Mucosa of gallbladder (tissue), 1 donor: ENCODE measurements at places on chromosomes 11 and 22. TPM values are rescaled to one million over a fixed set of nuclear protein-coding genes. Genes with fewer than 3 reads are reported as not detected.

DNA sequence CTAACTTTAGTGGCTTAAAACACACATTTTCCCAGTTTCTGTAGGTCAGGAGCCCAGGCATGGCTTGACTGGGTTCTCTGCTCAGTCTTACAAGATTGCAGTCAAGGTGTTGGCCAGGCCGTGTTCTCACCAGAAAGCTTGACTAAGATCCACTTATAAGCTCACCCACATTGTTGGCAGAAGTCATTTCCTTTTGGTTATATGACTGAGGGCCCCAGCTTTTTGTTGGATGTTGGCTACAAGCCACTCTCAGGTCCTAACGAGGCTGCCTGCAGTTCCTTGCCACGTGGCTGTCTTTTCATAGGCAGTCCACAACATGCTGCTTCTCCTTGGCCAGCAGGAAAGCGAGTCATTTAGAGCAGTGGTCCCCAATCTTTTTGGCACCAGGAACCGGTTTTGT lies 79.3 kb upstream of the CRTAM start:
- DNase-seq: no peak

The ZNF214 gene
- total RNA-seq: 4.1 TPM

DNA sequence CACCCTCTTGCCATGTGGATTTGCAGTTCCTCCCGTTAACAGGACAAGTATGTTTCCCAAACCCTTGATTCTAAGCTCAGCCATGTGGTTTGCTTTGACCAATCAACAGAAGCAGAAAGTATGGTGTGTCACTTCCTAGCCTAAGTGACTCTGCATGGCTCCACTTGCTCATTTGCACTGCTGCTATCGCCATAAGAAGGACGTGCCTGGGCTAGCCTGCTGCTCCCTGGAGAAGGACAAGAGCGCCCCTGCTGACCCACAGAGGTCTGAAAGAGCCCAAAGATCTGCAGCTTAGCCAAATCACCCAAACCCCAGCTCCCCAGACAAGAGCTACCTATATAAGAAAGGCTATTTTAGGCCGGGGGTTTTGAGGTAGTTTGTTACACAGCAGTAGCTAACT lies 18.0 kb downstream of the TBRG1 start:
- no peak for DNase-seq

The CNTF gene
- 0.60 TPM for total RNA-seq

GRCh38 chr11:19220903-19221724 lies 19.3 kb upstream of the CSRP3 start:
- peak; percentile 32 for DNase-seq

GRCh38 chr11:105589346-105589745 lies 20.5 kb upstream of the GRIA4 start:
- DNase-seq: no peak

DNA sequence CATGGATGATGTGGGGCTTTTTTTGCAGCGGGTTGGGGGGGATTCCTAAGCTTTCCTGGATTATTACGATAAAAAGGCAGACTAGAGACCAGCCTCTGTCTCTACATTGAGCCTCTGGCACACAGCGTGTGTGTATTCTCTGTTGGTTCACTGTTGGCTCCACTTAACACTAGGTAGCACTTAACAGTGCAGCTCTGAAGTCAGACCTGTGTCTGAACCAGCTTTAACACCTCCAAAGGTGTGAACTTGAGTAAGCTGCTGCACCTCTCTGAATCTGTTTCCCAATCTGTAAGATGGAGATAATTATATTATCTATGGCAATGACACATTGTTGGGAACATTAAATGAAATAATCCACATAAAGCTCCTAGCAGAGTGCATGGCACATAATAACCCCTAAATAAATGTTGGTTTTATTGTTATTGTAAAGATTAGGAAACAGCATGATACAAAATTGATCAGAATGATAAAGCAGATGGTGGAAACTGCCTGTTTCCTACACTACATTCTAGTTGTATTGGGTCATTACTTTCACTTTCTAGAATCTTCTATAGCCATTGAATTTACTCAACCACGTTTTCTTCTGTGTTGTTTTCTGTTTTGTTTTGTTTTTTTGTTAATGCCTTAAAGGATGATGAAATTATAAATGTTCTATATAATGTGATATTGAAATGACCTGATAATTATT lies 108.4 kb downstream of the ARL14EP start:
- DNase-seq: no peak

The MAP6 gene
- 13.3 TPM for total RNA-seq

The TRIM48 gene
- total RNA-seq: not detected

The JRKL gene
- total RNA-seq: 12.9 TPM

DNA sequence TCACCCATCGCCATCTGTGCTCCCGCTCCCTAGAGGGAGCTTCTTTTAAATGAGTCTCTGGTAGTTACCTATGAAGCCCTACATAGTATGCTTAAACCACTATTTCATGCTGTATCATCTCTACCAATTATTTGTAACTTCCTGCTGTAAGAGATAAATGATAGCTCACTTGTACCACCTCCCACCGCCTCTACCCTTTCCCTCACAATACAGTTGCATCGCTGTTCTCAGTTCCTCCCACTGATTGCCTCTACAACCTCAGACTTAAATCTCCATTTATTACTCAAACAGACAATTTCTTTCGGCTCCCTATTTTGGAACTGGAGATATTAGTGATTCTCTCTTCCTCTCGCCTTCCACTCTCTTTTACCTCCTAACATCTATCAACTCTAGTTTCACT lies 222.9 kb upstream of the ZC3H12C start:
- DNase-seq: no peak

GRCh38 chr22:49325531-49326395 lies 501.9 kb downstream of the BRD1 start:
- peak; percentile 8 for DNase-seq

The FXYD6 gene
- 185 TPM for total RNA-seq

DNA sequence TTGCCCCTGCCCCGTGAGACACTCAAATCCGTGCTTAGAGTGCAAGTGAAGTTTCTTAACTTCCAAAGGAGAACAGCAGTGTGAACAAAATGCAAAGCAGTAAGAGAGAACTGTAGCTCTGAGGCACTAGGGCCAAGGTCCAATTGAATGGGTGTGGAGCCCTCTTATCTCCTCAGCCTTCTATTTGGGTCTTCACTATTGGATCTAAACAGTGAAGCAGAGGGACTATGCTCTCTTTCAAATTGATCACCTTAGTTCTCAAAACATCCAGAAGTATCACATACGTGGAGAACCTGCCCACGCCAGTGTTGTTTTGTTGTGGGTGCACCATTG lies 49.6 kb downstream of the C22orf31 start:
- DNase-seq: peak; percentile 26

The E2F8 gene
- total RNA-seq: 0.32 TPM

- peak; percentile 89 for DNase-seq
Observed at GRCh38 chr22:38172832-38173640, 8.6 kb downstream of the PLA2G6 start.

- no peak for DNase-seq
Observed at GRCh38 chr11:16049611-16050010, 306.7 kb downstream of the SOX6 start.

The PTPN5 gene
- total RNA-seq: 0.43 TPM

GRCh38 chr11:9273376-9274336 lies 8.5 kb upstream of the DENND5A start:
- DNase-seq: no peak

DNA sequence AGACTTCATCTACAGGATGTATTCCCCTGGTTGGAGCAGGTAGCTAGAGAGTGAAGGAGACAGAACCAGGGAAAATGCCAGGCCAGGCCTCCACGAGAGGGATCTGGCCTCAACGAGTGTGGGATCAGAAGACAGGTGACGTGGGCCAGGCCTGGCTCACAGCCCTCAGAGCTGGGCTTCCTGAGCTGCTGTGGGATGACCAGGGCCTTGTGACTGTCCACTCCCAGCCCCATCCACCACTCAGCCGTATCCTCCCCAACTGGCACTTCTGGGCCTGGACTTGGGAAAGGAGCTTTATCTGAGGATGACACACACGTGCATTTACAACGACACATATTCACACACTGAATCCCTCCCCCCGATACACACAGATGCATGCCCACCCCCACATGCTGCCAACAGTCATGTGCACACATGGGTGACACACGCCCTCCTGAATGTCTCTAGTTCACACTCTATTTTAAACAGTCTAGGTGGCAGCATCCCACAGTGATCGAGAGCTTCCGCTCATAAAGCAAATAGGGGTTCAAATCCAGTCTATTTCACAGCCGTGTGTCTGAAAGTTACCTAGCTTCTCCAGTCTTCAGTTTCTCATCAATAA lies 93.1 kb downstream of the TP53I11 start:
- no peak for DNase-seq

- no peak for DNase-seq
Observed at GRCh38 chr11:73162196-73162740, 20.1 kb upstream of the FCHSD2 start.

The DRD4 gene
- 2.6 TPM for total RNA-seq

DNA sequence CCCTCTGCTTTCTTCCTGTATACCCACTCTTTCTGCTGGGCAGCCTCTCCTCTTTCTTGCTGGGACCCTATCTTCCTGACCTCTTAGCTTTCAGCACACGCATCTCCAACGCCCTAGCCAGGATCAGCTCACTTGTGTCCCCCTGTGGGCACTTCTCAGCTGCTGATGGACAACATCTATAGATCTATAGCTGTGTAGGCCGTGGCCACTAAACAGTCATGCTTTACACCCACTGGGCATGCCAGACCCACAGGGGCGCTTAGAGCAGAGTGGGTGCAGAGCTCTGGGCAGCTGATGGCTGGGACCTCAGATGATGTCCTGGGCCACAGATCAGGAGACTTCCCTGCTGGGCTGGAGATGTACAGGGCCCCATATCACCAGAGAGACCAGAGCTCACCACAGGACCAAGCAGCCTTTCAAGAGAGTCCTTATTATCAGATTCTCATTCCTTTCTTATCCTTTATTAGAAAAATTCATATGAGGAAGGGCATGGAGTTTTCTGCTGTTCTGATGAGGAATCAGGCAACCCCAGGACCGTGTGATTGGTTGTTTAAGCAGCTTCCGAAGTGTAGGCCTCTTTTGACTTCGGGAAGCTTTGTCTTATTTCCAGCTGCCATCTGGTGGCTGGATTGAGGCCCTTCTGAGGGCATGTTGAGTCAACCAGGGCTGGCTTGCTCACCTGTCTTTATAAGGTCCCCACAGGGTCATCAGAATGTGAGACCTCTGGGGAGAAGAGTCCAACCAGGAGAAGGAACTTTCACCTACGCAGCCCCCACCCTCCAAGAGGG lies 60.5 kb downstream of the OSBP2 start:
- peak; percentile 56 for DNase-seq

DNA sequence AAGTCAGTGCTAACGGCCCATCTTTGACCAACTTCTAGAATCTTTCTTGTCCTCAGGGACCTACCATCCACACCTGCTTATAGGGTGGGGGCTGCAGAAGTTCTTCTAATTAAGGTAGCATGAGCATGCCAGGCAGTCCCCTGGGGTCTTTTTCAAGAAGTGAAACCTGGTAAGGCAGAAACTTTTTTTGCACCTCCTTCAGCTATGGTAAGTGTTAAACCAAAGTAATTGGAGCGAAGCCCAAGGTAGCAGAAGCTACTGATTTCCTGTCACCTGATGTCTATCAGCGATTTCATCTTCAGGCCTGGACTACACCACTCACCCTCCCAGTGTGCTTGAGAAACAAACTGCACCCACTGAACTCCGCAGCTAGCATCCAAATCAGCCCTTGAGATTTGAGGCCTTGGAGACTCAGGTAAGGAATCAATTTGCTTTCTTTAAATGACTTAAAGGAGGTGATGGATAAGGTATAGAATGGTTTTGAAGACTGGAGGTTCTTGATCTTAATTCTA lies at the start of gene MS4A1:
MS4A1 (plus strand) TSS at position 317 of the 512 bp plus-strand sequence. CDS start 6,528 bp downstream, outside the sequence.
- no peak for DNase-seq

DNA sequence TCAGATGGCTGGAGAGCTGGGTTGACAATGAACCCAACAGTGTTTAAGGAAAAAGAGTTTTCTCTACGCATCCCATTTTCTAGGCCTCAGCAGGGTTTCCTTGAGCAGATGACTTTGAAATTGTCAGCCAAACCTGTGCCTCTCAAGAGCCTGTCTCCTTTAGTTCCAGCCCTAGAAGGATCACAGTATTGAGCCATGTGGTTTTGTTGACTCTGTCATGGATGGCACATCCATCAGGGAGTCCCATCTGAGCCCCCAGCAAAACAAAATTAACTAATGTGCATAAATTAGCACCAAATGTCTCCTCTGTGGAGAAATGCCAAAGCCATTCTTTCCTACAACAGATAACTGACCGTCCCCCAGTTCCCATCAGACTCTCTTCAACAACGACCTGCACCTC lies 103.8 kb upstream of the BLID start:
- DNase-seq: no peak
